Activated T-helper 9 cell treated with anti-CD3 and anti-CD28 coated beads, Interleukin-2, amount 50 U/mL, for 16 hours (primary cell): ENCODE measurements at places on chromosomes 3 and 15.

GRCh38 chr3:155356594-155357370 is 63.3 kb upstream of the STRIT1 start:
- no peak for DNase-seq

DNA sequence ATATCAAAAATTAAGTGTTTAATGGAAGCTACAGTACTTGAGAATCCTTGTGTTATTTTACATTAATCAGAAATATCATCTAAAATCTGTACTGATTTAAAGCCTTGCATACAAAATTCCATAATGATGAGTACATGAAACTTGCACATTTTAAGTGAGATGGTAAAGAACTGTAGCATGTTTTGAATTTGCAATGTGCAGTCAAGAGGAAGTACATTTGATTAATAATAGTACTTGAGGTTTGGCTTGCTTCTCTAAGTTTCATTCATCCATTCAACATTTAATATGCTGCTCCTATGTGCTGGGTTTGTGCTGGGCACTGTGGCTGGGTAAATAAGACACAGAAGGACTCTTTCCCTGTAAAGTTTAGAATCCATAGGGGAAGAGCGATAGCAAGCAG is 332.3 kb downstream of the CNTN3 start:
- no peak for DNase-seq

DNA sequence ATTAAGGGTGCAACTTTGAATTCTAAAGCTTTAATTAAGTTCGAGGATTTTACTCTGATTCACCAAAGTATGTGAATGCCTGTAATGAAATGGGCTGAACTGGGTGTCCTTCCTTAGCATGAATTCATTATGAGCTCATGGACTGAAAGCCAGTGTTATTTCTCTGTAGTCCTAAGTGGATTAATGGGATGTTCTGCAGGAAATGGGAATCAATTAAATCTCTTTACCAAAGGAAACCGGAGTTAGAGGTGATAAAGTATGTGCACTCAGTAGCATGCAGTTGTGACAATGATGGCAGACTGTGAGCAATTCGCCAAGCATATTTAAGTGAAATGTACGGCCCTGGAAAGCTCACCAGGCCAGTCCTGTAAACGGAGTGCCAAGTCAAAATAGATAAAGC is 138.7 kb downstream of the CHL1 start:
- no peak for DNase-seq

- DNase-seq: no peak
Observed at GRCh38 chr3:190709351-190709773, 153.1 kb downstream of the GMNC start.

- DNase-seq: no peak
Observed at GRCh38 chr3:16849795-16850194, 35.0 kb upstream of the PLCL2 start.

- DNase-seq: no peak
Observed at GRCh38 chr3:193945143-193945542, 190.8 kb upstream of the HES1 start.

DNA sequence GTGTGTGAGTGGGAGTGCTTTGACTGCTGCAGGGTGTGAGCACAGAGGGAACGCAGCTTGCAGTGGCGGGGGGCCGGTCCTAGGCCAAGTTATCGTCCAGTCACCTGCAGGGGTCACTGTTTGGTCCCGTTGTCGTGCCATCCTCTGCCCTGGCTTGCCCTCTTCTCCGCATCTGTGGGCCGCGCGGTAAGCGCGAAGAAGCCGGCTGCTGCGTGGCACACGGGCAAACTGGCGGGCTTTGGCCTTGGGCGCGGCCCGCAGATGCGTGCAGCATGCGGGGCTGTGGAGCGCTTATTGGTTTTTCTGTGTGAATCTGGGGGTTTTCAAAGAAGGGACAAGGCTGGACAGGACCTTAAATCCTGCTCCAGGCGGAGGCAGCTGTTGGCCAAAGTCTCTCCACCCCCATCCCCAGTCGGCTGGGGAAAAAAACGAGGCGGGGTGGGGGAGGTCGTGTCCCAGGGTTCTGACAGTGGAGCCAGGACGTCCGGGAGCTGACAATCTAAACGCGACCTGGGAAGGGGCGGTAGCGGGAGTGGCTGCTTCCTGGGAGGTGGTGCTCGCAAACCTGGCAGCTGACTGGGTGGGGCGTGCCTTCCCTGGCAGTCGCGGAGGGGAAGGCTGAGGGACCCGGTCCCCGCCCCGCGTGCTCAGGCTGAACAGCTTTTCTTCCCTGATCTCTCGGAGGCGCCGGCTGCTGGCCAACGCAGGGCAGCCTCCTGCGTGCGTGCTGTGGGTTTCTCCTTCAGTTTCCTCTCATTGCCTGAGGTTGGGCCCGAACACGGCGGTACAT is 39.7 kb upstream of the VEPH1 start:
- no peak for DNase-seq

GRCh38 chr3:22951910-22952309 is 251.2 kb upstream of the UBE2E2 start:
- DNase-seq: no peak

DNA sequence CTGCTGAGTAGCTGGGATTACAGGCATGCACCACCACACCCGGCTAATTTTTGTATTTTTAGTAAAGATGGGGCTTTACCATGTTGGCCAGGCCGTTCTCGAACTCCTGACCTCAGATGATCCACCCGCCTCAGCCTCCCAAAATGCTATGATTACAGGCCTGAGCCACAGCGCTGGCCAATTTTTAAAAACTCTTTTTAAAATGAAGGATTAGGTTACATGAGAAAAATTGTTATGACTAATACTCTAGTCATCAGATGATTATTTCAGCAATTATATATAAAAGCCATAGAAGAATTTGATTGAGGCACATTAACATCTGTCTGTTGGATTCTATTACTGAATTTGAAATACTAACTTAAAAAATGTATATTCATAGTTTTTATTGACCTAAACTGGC is 134.1 kb upstream of the MNS1 start:
- DNase-seq: no peak

DNA sequence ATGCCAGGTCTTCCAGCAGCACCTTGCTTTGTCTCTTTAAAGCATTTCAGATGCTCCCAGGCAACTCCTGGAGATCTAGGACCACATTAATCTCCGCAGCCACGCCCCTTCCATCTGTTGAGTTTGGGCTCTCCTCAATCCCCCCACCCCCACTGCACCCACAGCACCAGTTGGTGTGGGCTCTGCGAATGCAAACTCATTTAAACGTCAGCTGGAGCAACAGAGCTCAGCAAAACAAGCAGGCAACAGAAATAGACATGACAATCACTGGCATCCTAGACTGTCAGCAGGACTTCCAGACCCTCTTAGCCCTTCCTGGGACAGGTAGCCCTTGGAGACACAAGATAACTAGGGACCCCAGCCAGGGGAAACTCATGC is 106.9 kb downstream of the LSM3 start:
- no peak for DNase-seq

GRCh38 chr3:196039359-196039758 is 42.5 kb downstream of the TFRC start:
- DNase-seq: no peak

- DNase-seq: no peak
Observed at GRCh38 chr3:18888370-18888769, 259.9 kb upstream of the KCNH8 start.

DNA sequence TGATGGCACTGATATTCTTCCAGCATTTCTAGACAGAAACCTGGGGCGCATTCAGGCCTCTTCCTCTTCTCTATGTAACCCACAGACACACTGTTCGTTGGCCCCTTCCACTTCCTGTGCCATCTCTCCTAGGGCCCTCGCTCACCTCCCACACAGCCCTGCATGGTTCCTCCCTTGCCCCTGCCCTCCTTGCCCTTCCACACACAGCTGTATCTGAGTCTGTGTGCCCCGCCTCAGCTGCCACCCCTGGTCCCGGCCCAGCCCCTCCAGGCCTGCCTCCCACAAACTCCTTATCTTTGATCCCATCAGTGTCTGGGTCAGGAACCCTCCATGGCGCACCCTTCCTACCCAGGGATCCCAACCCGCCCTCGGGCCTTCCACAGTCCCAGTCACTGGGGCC is 37.9 kb downstream of the RAB6B start:
- DNase-seq: no peak

DNA sequence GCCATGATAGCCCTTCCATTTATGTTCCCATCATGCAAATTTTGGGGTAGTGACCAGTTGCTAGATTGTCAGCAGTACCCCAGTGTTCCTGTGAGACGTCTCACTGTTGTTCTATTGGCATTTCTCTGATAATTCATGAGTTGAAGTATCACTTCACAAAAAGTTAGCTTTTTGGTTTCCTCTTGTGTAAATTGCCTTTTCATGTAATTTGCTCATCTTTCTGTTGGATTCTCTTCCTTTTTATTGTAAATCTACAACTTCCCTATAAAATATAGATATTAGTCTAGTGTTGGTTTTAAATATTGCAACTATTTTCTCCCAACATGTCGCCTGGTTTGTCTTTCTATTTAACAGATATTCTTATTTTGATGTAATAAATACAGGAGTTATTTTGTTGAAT is 7.5 kb upstream of the A4GNT start:
- no peak for DNase-seq

DNA sequence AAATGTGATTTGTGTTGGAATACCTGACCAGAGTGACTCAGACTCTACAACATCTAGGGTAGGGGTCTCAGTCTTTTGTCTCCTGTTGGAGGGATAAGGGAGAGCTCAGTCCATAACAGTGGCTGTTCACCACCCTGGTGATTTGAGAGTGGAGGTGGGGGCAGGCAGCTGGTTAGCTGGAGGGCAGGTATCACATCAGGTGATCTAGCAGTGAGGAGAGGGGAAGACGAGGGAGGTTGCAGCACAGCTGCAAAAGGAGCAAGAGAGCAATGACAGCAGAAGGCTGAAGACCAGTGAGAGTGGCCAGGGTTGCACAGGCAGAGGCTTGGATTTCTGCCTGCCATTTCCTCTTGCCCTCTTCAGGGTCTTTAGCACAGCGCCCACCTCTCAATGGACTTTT is 38.4 kb downstream of the PLCL2 start:
- no peak for DNase-seq

DNA sequence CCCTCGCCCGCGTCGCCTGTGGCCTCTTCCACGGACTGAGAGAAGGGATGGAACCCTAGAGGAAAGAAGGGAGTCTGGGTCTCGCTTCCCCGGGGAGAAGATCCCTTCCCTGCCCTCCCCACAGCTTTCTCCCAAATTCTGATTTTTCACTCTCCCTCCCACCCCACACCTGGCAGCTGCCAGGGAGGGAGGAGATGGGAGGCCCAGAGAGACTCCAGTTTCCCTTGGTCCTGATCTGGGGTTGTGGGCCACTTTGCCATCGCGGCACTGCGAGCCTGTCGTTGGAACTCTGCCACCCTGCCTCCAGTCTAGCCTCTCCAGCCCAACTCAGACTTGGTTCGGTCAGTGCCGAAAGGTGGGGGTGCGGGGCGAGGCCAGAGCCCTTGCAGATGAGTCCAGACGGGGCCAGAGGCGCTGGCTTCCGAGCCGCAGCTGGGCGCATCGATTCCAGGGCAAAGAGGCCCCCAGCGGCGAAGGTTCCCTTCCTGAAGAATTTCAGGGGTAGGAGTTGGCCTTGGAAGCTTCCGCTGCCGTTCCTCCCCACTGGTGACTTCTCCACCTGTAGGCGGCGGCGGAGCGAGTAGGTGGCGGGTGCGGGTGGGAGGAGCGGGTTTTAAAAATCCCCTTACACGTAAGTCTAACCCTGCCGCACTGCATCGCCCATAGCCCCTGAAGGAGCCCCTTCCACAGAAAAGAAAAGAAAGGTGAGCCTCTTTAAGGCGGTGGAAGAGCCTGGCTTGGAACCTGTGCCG is 5.2 kb downstream of the WNT5A start:
- DNase-seq: no peak

GRCh38 chr3:184731786-184732537 is 20.1 kb upstream of the MAGEF1 start:
- DNase-seq: no peak

DNA sequence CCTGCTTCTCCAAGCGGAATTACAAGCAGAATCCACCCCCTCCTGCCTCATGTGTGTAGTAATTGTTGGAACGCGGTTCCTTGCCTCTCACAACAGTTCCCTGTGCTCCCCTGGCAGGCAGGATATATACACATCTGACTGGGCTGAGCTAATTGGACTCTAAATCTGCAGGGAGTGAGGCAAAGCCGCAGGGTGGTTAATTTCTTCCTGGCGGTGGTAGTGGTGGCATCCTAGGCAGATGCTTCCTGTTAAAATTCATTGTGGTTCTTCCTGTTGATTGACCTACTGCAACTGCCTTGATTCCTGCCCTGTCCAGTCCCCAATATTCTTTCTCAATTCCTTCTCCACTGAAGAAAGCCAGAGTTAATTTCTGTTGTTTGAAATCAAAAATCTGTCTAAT is 202.9 kb upstream of the PROK2 start:
- DNase-seq: no peak

DNA sequence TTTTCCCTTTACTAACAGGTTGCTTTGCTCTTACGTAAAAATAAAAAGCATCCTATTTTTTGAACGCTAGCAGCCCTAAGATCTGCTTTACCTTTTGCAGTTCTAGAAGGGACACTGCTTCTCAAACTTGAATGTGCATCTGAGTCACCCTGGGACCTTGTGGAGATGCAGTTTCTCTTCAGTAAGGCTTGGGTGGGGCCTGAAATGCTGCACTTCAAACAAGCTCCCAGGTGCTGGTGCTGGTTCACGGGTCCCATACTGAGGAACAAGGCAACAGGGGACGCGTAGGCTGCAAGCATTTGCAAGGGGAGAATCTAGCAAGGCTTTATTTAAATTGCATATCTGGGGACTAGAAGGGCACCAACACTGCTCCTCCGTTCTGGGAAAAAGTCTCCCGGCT is 30.0 kb downstream of the MB21D2 start:
- DNase-seq: no peak

GRCh38 chr3:109995377-109995776 is 658.0 kb upstream of the DPPA4 start:
- no peak for DNase-seq

GRCh38 chr3:141181819-141182218 is 49.8 kb upstream of the PXYLP1 start:
- no peak for DNase-seq

- no peak for DNase-seq
Observed at GRCh38 chr15:71003319-71003718, 110.7 kb downstream of the LRRC49 start.

- DNase-seq: no peak
Observed at GRCh38 chr3:174126990-174127758, 729.6 kb downstream of the NLGN1 start.

GRCh38 chr3:48997714-48998637 is 7.9 kb downstream of the P4HTM start:
- no peak for DNase-seq

GRCh38 chr3:69370901-69371301 is 15.0 kb downstream of the FRMD4B start:
- no peak for DNase-seq

GRCh38 chr3:150376001-150376848 is 31.9 kb upstream of the TSC22D2 start:
- DNase-seq: no peak

GRCh38 chr3:184308744-184309143 is 5.7 kb upstream of the EIF4G1 start:
- DNase-seq: no peak

GRCh38 chr3:28901018-28901417 is 379.9 kb upstream of the RBMS3 start:
- no peak for DNase-seq

- DNase-seq: no peak
Observed at GRCh38 chr15:81957698-81958097, 88.1 kb downstream of the MEX3B start.

- no peak for DNase-seq
Observed at GRCh38 chr3:160929595-160929994, 173.6 kb downstream of the PPM1L start.

- DNase-seq: no peak
Observed at GRCh38 chr3:140403608-140404007, 274.3 kb upstream of the TRIM42 start.

GRCh38 chr15:52784799-52785671 is 5.1 kb downstream of the ONECUT1 start:
- DNase-seq: no peak
